ENCODE measurements at places on chromosomes 5 and 9. TPM values are rescaled to one million over a fixed set of nuclear protein-coding genes. Genes with fewer than 3 reads are reported as not detected.
A peak's percentile ranks its signal among the peaks of the same experiment; 100 is the strongest.

DNA sequence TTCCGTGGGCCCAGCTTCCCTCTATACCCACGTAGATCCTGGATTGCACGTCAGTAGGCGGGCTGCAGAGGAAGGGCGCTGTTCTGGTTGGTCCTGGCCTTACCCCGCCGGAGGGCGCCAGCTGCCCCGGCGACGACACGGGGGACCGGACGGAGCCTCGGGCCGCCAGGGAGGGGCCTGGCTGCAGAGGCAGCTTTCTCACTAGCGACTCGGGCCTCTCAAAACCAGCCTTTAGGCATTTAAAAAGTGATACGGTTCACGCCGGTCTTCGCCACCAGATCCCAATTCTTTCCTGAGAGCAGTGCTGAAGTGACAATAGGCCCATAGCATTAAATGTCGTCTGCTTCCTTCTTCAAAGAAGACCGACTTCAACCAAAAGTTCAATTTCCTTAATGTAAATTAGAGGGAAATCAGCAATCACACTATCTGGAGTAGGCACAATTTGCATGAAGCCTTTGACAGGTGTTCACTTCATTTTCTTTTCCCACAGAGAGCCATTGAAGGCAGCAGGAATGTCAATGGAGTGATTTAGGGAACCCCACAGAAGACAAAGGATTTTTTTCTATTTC lies 17.6 kb upstream of the UBE2D2 start:
- peak; percentile 84 for DNase-seq

DNA sequence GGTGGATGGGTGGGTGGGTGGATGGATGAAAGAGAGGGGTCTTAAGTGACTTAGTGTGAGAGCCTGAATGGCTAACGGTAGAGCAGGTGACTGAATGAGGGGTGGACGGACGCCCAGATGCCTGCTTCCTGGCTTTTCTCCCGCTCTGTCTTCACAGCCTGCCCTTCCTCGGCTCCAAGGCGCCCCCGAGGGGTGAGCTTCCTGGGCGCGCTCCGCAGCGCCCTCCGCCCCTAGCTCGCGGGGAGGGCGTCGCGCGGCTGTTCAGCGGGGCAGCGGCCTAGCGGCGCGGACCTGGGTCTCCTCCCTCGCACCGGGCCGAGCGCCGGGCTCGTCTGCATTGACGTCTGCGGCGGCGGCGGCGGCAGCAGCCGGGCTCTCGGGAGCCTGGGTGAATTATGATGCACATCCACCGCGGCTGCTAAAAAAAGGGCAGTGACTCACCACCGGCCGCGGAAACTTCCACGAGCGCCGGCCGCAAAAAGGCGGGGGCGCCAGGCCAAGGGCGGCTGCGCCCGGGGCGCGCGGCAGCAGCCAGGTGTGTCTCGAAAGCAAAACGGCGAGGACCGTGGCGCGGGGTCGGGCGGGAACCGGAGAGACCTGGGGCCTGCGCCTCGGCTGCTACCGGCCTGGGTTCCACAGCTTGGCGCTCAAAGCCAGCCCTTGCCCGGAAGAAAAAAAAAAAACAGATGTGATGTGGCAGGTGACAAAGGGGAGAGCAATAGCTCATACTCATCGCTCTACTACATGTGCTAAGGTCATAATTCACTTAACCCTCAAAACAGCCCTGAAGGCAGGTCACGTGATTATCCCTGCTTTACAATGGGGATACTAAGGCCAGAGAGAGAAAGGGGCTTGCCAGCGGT lies 143.0 kb upstream of the ADRA1B start:
- peak; percentile 88 for DNase-seq

GRCh38 chr9:36862206-36863145 lies 171.6 kb downstream of the PAX5 start:
- no peak for DNase-seq

- DNase-seq: no peak
These were observed 108.2 kb upstream of the KLF4 start for GRCh38 chr9:107597743-107598217.

- DNase-seq: no peak
These were observed 4.0 kb downstream of the ANKRD55 start for GRCh38 chr5:56229111-56229510.

DNA sequence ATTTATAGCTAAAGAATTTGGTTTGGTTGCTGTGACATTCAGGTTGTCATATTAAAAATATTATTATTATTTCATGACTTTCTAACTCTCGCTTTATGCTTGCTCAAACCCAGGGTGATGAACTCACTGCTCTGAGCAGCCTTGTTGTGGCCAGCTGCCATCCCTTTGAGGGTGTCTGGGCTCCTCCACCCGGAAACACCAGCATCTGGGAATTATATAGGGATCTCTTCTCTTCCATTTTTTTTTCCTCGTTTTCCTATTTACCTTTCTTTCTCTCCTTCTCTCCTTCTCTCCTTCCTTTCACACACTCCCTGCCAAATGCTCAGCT lies 355.8 kb upstream of the SMARCA2 start:
- DNase-seq: no peak

DNA sequence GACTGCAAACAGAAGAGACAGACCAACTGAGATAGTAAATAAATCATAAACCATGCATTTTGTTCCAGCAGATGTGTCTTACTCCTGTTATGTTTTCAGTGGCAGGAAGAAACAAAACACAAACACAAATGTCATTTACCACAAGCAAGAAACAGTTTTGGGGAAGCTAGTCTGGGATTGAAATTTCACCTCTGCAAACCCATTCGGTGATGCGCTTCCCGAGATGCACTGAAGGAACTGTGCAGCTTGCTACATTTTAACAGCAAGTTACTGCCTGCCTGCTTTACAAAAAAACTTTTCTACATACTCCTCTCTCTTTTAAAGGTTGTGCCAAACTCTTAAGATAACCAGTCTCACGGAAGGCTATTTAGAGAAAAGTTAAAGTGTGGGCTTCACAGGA lies 3.2 kb downstream of the MACROH2A1 start:
- no peak for DNase-seq

GRCh38 chr9:31574006-31574765 lies 810.3 kb upstream of the ACO1 start:
- DNase-seq: no peak

- DNase-seq: no peak
These were observed 38.5 kb upstream of the OR2S2 start for GRCh38 chr9:35996358-35996970.

DNA sequence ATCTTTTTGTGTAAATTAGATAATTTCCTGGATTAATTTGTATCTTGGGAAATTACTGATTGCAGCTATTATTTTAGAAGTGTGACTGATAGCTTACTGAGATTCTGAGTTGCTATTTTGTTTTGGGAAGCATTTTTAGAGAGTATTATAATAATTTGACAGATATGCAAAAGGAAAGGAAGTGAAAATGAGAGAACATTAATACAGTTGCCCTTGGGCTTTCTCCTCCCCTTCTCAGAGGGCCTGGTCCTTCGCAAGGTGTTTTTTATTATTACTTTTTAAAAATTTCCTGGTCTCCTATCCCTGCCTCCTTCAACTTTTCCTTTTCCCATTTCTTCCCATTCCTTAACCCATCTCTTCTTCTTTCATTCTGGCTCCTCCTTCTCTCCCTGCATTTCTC lies 32.6 kb downstream of the UBAP1 start:
- no peak for DNase-seq

The WWC1 gene
- polyA plus RNA-seq: 0.45 TPM

The FOXE1 gene
- polyA plus RNA-seq: not detected

The CD274 gene
- polyA plus RNA-seq: 4.9 TPM

The C9orf153 gene
- polyA plus RNA-seq: 0.18 TPM

The SAXO1 gene
- not detected for polyA plus RNA-seq

Data from right cardiac atrium (tissue), 5 donors.